SK-N-SH treated with all-trans-retinoic acid at 6 μM for 48 hours (cell line): ENCODE measurements at places on chromosomes 16 and 17.
A peak's percentile ranks its signal among the peaks of the same experiment; 100 is the strongest.

- no peak; the same call in 2 of the 3 replicates for ATAC-seq
These were observed 543 bp downstream of the TXNDC11 start for GRCh38 chr16:11742093-11742535.

GRCh38 chr16:52964290-52964689 is 88.4 kb downstream of the CHD9NB start:
- no peak for ATAC-seq

- no peak for ATAC-seq
These were observed 17.5 kb upstream of the TRAP1 start for GRCh38 chr16:3734758-3735221.

DNA sequence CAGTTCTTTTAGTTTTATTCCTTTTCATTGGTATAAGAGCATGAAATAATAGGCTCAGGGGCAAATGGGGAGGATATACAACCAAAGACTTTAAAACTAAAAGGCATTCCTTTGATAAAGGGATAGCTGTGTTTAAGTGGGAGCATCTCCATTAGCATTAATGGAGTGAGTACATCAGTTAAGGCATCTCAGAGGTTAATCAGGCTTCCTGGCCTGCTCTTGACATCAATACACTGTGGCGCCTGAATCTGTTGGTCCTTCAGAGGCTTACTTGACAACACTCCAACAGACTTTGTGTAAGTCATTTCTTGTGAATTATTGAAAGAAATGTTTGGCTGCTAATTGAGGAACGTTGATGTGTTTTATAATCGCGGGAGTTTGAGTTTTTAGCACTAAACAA is 230.7 kb downstream of the BCAS3 start:
- no peak for ATAC-seq

- ATAC-seq: no peak
These were observed 13.7 kb upstream of the NLRC3 start for GRCh38 chr16:3590736-3591435.

DNA sequence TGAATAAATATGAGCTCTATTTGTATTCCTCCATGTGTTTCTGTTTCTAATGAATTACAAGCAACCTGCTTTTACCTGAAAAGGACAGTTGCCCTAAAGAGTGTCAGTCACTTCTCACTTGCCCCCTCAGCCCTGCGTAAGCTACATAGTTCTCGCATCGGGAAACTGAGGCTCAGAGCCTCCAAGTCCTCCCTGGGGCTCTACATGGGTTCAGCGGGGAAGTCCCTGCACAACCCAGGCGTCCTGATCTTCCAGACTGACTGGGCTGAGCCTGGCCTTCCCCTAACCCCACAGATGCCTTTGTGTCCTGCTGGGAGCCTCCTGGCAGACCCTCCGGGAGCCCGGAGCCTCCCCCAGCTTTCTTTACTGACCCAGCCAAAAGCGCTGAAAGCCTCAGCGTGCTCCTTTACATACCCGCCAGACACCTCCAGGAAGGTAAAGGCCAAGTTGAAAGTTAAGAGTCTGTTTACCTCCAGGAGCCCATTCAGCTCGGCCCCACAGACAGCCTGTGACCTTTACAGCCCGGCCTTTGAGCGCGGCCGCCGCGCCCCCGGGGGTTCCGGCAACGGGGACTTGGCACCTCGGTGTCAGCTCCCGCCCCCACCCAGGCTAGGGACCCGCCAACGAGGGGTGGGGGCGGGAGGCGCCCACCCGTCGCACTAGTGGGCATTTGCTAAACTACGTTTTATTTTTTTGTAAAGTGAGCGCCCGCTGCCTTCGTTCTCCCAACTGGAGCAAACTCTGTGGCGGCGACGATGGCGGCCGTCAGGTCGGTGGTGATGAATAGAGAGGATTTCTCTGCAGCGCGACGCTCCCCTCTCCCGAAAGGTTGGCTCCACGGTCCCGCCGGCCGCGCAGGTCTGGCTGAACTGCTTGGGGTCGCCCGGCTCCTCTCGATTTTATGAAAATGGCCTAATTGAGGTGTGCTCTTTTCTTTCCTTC is 4.4 kb upstream of the HOXB13 start:
- 0 out of 3 replicates have a peak, but pooled peaks have one; percentile 6 for ATAC-seq

- no peak for ATAC-seq
These were observed 172.9 kb downstream of the STX8 start for GRCh38 chr17:9402590-9403199.

- ATAC-seq: no peak
These were observed 2.6 kb downstream of the FN3KRP start for GRCh38 chr17:82718986-82719685.

DNA sequence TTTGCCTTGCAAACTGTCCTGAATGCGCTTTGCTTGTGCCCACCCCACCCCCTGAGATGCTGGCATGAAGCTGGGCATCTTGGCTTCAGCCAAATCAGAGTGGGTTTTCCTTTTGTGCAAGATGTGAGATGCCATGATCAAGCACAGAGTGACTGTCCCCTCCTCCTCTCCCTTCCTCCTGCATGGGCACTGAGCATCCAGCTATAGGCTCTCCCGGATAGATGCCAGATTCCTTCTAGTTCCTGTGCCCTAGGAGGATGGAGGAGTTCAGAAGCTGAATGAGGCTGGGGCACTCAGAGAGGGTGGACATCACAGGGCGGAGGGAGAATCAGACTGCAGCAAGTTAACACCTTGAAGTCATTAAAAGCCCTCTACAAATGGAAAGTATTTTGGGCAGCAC is 384.1 kb upstream of the CCL2 start:
- no peak for ATAC-seq

- ATAC-seq: peak; percentile 52
These were observed 37.0 kb downstream of the CUEDC1 start for GRCh38 chr17:57918017-57918895.

GRCh38 chr17:8859027-8859803 is 8.3 kb downstream of the PIK3R6 start:
- no peak for ATAC-seq

GRCh38 chr17:73343168-73343634 is 31.4 kb upstream of the CDC42EP4 start:
- peak; percentile 86 for ATAC-seq

DNA sequence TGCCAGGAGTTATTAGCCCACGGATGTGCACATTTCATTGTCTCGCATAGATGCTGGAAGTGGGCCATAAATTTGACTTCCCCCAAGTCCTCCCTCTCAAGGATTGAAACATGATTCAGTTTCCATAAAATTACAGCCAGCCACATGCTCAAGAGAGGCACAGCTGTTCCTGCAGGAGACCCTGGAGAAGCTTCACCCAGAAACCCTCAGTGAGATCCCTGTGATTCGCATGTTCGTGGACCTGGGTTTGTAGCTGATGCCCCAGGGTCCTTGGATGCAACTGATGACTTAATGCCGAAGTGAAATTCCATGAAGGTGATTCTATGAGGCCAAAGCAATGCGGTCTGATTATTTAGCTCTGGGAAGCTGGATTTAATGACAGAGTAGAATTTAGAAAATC is 24.7 kb upstream of the AQP8 start:
- no peak for ATAC-seq

DNA sequence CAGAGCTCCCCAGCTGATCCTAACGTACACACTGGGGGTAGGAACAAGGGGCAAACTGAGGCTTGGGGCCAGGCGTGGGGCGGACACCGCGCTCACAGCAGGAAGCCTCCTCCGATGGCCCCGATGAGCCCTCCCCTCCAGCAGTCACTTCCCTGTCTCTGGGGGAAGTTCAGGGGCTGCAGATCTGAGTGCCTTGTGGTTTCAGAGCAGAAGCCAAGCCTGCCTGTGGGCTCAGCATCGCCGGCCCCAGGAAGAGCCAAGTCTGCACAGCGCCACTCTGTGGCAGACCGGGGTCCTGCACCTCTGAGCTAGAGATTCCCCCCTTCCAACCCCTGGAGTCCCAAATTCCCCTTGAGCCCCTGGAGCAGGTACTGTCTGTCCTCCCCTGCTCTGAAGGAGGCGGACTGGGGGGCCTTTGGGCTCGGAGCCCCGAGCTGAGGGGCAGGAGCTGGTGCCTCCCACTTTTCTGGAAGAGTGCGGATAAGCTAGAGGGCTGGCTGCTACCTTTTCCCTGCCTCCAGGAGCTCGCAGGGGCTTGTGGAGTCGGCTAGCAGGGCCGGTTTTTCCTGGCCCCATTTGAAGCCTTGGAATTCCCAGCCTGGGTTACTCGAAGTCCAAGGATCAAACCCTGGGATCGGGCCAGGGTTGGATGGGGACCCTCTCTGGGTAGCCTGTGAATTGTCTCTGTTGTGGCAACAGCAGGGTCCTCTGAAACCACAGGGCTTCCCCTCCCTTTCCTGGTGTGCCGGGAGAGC is 2.9 kb downstream of the GSE1 start:
- ATAC-seq: peak; percentile 40

GRCh38 chr16:820748-821147 is 20.2 kb upstream of the GNG13 start:
- ATAC-seq: no peak

GRCh38 chr16:56667581-56668571 is at the start of gene MT1G:
Gene MT1G, minus strand, starts transcription at chr16:56668065. Its CDS starts 72 bp downstream, at chr16:56667993.
- peak; percentile 59; the same call in 2 of the 3 replicates for ATAC-seq

DNA sequence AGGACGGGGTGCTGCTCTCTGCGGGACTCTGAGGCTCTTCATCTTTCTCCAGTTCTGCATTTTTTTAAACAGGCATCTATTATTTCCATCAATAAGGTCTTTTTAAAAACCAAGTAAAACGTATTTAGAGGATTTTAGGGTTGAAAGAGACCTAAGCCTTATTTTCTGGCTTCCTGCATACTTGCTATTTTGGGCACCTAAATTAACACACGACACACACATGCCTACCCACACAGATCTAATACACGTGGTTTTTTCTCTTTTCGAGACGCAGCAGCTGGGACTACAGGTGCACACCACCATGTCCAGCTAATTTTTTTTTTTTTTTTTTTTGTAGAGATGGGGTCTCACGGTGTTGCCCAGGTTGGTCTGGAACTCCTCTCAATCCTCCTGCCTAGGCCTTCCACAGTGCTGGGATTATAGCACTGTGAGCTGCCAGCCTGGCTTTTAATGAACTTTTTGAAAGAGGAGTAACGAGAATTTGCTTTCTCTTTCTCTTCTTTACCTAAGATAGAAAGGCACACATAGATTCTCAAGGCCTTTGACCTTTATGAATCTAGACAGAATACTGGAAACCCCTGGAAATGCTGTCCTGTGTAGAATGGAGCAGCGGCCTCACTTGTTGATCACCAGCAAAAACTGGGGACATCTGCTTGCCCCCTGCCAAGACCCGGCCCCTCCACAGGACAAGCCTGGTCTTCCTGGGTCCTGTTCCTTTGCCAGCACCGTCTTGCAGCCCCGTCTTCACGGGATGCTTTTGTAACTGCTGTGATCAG is 13.8 kb downstream of the DNAAF8 start:
- ATAC-seq: no peak

DNA sequence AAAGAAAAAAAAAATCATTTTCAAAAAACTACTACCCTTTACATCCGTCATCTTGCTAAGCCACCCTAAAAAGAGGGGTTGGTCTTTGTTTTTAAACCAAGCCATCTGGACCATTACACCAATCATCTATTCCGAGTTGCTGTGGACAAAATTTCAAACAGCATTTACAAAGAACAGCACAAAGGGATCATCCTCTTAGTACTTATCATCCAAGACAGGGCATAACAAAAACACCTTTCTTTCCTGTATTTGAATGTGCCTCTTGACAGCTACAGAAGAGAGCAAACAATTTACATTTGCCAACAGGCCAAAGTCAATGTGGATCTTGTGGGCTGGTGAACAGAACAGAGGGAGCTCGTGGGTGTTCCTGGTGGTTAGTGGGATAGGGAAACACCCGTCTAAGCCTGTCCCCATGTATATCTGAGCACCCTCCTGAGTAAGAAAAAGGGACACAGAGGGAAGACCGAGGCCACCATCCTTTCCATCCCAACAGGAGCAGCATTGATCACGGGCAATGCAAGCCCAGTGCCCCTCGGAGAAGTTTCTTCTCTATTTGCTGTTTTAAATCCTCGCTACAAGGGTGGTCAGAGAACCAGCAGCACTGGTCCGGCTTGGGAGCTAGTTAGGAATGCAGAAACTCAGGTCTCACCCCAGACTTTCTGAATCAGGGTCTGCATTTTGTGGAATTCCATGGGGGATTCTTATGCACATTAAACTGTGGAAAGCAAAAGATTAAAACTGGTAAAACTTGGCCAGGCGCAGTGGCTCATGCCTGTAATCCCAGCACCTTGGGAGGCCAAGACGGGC is 1.9 kb downstream of the SLC39A11 start:
- ATAC-seq: no peak

GRCh38 chr16:69544088-69544487 is 21.7 kb upstream of the NFAT5 start:
- no peak for ATAC-seq

- no peak for ATAC-seq
These were observed 55.1 kb downstream of the CENPV start for GRCh38 chr17:16298140-16298662.

DNA sequence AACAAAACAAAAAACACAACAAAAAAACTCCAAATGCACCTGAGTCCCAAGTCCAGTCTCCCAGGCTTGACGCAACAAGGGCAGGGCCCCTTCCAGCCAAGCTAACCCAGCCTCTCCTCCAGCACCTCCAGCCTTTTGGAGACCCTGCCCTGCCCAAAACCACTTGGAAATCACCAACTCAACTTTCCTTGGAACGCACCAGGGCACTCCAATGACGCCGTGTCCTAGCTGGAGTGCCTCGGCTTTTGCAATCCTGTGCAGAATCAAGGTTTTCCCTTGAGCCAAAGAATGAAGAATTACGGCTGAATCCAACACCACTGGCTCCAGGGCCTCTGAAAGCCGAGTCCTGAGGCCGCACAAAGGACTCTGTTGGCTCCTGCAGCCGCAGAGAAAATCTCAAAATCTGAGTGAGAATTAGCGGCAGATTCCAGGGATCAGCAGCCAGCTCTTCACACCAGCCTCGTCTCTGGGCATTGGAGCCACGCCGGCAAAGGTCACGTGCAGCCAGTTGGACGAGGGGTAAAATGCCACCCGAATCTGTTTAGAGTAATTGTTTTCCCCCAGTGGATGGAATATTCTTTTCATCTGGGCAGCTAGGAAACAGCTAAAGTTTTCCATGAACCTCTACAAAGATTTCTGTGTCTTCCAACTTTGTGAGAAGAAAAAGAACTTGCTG is 9.7 kb upstream of the BAIAP2 start:
- no peak for ATAC-seq

DNA sequence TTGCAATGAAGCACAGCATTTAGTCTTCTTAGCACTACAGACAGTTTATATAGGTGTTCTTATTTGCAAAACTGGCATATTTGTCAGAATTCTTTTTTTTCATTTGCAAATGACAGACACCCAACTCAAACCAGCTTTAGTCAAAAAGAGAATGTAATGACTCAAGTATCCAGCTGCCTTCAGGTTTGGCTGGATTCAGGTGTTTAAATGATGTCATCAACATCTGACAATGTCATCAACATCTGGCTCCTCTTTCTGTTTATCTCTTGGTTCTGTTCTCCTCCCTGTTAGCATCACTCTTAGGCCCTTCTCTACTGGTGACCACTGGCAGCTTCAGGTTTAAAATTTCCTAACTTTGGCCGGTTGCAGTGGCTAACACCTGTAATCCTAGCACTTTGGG is 18.9 kb downstream of the TMC5 start:
- no peak for ATAC-seq

GRCh38 chr16:67412294-67412693 is 4.0 kb downstream of the ZDHHC1 start:
- ATAC-seq: no peak

- no peak for ATAC-seq
These were observed 286.1 kb upstream of the PMFBP1 start for GRCh38 chr16:72458035-72458434.
